ENCODE measurements at places on chromosomes 1 and 21.
A peak's percentile ranks its signal among the peaks of the same experiment; 100 is the strongest.

GRCh38 chr1:61131716-61132115 lies 49.4 kb downstream of the NFIA start:
- no peak for DNase-seq

DNA sequence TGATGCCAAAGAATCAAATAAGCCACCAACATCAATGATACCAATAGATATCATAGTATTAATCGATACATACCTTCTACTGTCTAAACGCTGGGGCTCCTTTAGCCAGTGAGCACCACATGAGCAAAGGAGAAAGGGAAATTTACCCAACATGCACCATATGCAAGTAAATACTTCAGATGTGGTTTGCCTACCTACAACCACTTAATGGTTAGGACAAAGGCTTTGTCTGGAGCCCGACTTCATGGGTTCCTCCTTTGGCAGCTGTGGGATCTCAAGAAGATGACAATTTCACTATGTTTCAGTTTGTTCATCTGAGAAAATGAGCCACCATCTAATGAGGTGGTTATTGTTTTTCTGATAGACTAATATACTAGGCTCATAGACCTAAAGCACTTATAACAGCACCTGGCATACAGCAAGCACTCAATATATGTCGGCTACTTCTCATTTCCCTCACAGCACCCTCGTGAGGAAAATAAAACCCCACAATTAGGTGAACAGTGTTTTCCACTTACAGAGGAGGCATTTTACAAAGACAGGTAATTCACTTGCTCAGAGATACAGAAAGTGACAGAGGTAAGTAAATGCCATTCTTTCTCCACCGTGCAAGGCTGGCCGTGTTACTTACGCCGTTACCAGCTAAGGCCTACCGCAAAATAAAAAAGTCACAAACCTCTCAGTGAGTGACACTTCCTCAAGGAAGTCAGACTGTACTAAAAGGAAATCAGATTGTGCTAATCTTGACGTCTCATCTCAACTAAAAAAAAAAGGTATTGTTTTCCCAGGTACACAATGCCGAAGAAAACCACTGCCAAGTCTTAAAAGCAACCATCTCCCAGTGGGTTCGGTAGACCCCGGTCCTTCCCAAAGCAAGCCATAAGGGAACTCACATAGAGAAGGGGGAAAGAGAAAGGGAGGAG lies 1.6 kb downstream of the TTC13 start:
- DNase-seq, result peak; percentile 2

- DNase-seq, result no peak
These were observed 2.4 kb upstream of the PIK3R3 start for GRCh38 chr1:46134660-46135331.

DNA sequence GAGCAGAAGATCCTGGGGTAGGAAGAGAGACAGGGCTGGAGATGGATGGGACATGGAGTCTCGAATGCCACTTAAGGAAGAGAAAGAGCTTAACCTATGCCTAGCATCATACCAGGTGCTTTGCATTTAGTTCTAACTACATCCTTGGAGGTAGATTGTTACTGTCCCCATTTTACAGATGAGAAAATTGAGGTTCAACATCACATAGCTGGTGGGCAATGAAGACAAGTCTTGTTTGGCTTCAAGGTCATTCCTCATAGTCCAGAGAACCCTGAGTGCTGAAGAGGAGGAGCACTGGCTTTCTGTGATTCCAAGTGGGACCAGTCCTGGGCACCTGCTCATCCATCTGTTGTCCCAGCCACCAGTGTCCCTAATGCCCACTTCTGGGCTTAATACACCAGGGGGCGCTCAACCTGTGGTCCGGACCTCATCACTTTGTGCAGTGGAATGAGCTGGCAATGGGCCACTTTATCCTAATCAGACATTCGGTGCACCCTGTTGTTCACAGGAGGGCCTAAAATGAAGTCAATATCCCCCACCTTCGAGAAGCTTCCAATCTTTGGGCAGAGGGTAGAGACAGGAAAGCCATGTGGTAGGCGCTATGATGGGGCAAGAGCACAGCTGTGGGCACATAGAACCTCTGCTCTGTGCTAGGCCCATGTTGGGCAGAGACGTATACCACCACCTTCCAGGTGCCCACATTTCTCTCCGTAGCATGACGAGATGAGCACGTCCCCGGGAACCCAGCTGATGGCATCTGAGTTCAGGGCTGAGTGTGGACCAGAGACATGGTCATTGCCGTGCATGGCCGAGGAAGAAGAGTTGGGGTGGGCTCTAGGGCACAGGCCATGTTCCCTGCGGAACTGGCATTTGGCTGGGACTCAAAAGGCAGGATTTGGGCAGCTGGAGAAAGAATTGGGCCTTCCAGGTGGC lies 9.2 kb downstream of the RPS6KA1 start:
- peak; percentile 44 for DNase-seq

DNA sequence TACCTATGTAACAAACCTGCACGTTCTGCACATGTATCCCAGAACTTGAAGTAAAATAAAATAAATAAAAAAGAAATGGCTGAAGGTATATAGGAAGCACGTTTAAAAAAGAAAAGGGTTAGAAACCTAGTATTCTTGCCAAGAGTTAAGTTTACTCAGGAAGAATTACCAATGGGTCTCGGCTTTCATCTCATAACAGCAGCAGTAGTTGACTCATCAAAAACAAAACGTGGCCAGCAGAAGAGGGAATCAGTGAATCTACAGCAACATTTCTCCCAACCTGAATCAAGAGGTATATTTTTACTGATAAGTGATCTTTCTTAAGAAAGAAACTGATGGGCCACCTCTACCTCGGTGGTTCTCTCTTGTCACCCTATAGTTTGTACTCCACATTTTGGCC lies 340.3 kb downstream of the BRINP2 start:
- no peak for DNase-seq

DNA sequence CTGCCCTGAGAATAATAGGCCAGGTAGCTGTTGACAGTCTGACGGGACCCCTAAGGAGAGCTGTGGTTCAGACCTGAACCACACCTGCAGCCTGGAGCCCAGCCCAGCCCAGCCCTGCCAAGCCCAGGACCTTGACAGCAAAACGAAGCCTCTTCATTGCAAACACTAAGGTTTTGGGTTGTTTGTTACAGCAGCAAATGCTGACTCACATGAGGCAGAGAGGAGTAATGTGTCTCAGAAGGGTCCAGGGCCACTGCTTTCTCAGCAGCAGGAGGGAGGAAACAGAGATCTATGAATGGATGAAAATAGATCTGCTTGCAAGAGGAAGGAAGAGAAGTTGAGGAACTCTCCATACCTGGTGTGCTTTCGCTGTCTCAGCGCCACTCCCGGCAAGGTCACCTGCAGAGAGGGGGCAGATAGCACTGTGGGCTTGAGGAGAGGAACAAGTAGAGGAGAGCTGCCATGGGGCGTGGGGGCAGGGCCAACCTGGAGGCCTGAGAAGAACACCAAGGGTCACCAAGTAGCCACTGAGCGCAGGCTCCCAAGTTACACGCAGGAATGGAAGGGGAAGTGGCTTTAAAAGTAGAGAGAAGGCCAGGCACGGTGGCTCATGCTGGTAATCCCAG lies 127.2 kb downstream of the ZNF281 start:
- no peak for DNase-seq

Measured in stimulated activated CD4-positive, alpha-beta T cell treated with anti-CD3 and anti-CD28 coated beads, TNF-alpha, amount 100 ng/mL, for 24 hours (primary cell).